Activated CD4-positive, alpha-beta T cell treated with anti-CD3 and anti-CD28 coated beads for 36 hours (primary cell): ENCODE measurements at places on chromosomes 5 and 9.
A peak's percentile ranks its signal among the peaks of the same experiment; 100 is the strongest.

GRCh38 chr5:88805151-88805784 is 77.7 kb downstream of the MEF2C start:
- DNase-seq, result no peak

DNA sequence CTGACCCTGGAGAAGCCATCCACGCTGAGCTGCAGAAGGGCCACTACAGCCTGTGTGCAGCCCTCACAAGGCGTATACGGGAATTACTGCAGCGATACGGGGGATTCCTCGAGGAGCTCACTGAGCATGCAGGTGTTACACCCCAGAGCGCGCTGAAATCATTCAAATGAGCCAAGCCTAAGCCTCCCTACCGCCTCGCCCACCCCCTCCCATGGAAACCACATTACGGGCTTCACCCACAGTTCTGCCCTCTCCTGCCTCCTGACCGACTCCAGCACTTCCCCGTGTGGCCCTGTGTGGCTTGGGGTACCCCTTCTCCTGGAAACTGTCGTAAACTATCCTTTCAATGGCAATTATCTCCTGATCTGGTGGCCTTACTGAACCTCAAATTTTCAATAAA is 13.3 kb downstream of the SURF6 start:
- DNase-seq, result no peak

- no peak for DNase-seq
These were observed 272.3 kb downstream of the GLIS3 start for GRCh38 chr9:4027606-4028005.

GRCh38 chr5:131382407-131383395 is 118.8 kb downstream of the CDC42SE2 start:
- DNase-seq, result peak; percentile 57

- no peak for DNase-seq
These were observed 82.8 kb downstream of the SLC1A3 start for GRCh38 chr5:36689225-36689624.

GRCh38 chr5:6483880-6484382 is 35.3 kb downstream of the UBE2QL1 start:
- peak; percentile 44 for DNase-seq

GRCh38 chr5:82540301-82540700 is 262.1 kb upstream of the RPS23 start:
- no peak for DNase-seq

- DNase-seq, result no peak
These were observed 12.3 kb downstream of the MED10 start for GRCh38 chr5:6365977-6366590.

- no peak for DNase-seq
These were observed 163.1 kb downstream of the SEC61B start for GRCh38 chr9:99385215-99385614.

GRCh38 chr9:68685770-68686169 is 19.3 kb upstream of the PIP5K1B start:
- DNase-seq, result peak; percentile 63

DNA sequence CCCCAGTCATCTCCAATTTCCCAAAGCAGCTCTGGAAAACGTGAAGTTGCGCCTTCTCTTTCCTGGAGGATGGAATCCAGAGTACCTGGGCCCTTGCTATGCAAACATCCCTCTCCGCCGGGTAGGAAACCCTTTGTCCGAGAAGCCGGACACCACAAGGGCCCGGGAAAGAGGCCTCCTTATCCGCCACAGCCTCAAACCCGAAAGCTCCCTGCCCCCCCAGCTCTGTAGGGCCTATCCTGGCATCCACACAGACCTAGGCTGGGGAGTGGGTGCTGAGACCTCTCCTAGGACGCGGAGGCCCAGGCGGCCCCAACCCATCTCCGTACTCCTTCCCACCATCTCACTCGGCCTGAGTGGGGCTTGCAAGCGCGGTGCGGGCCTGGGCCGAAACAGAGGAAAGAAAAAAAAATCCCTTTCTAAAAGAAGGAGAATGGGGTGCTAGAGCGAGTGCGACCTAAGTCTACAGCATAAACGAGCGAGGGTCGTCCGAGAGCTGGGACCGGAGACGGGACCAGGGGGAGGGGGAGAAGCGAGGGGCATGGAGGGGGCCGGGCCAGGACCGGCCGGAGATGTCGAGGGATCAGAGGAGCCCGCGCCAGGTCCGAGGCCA is 624 bp downstream of the FBXW11 start:
- DNase-seq, result peak; percentile 56

DNA sequence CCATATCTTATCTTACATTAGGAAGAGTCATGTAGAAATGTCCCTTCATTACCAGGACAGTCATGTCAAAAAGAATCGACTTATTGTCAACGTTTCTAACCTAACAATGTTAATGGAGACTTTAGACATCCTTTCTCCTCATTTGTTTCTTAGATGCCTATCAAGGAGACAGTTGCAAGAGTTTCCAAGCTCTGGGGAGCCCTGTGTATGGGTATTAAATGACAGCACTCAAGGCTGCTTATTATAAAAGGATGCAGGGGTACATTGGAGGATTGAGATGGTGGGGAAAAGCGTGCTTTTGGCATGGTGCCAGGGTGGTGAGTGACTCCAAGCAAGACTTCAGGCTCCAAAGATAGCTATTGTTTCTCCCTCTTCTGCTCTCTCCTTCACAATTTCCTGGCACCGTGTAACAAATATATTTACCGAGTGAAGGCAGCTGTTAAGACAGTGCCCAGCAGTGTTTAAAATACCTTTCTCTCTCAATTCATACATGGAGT is 461.3 kb upstream of the CLINT1 start:
- no peak for DNase-seq
